ENCODE measurements at places on chromosomes 7 and 10.

DNA sequence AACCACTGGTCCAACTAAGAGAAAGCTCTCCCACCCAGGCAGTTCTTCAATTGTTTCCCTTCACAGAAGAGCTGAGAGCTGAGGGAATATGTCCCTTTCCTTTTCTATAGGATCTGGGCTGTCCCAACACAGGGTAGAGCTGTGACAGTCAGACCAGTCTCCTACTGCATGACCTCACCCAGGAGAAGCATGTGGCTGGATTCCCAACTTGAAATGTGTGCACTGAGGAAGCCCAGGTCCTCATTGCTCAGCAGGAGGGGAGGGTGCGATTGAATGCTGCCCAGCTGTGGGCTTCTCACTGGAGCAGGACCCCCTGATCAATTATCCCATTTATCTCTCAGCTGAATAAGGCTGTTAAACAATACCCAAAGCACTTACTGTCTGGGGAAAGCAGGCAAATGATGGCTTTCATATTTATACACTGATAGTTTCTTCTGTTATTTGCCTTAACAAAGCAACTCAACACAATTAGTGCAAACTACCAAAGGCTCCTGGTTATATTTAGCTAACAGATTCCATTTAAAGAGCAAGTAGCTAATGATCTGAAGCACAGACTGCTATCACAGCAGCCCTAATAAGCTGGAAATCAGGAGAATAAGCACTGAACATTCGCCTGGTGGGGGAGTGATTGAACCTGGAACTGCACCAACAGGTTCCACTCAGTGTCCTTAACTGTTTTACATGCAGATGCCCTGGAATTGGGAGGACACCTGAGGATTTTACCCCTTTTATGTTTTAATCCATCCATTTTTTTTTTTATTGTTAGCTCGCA lies 508.8 kb downstream of the CCSER2 start:
- DNase-seq, result no peak

DNA sequence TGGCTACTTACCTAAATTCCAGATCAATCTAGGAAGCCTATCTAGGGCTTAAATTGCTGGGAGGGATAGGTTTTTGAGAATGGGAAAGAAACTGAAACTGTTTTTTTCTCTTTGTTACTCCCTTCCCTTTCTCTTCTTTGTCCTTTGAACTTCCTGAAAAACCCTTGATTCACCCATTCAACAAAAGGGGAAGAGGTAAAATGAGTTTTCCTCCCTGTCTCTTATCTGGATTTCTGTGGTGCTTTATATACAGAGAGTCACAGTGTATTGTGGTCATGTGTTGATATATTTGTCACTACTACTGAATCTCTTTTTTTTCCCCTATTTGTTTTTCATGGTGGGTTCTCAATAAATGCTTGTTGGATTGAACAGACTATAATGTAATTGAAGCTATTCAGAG lies 19.8 kb upstream of the NUP205 start:
- no peak for DNase-seq

DNA sequence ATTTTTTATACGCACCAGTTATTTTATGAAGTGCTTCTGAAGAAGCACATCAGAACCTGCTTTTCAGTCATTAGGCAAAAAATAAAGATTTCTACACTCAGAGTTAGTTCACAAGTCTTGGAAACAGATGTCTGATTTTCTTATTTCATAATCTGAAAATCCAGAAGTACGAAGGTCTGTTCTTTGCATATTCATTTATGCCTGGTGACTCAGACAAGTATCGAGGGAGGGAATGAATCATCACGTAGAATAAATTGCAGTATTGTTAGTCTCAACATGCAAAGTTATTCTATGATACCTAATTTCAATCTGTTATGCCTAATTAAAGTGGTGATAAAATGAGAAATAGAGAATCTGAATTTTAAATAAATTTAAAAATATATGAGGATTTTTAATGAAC lies 113.6 kb upstream of the SEM1 start:
- DNase-seq, result no peak

DNA sequence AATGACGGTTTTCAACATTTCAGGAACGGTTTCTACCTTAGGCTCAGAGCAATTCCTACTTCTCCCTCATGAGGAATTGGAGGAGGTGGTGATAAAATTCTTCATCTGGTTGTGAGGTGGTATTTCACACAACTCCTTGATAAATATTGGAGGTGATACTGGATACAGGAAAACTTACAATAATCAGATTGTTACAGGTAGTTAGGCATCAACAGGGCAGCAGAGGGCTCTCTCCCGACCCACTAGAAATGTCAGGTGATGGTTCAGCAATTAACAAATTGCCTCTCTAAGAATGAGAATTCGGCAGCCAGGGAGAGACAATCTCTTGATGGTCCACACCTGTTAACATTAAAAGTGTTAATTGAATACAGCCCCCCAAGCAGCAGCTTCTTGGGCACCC lies 22.6 kb downstream of the ZNF786 start:
- DNase-seq, result no peak

GRCh38 chr7:100589341-100589947 lies 3.3 kb downstream of the FBXO24 start:
- no peak for DNase-seq

- no peak for DNase-seq
Observed at GRCh38 chr7:108069646-108070045, 60.5 kb downstream of the LAMB4 start.

- DNase-seq, result no peak
Observed at GRCh38 chr7:121271916-121272315, 56.9 kb upstream of the WNT16 start.

- DNase-seq, result no peak
Observed at GRCh38 chr7:80686576-80686975, 48.1 kb downstream of the CD36 start.

- no peak for DNase-seq
Observed at GRCh38 chr10:7773845-7774801, 13.7 kb downstream of the KIN start.

- no peak for DNase-seq
Observed at GRCh38 chr10:97850446-97850845, 803 bp downstream of the GOLGA7B start.

GRCh38 chr10:348456-348855 lies 213.2 kb downstream of the ZMYND11 start:
- DNase-seq, result no peak

- no peak for DNase-seq
Observed at GRCh38 chr10:128380946-128381345, 254.7 kb upstream of the MKI67 start.

DNA sequence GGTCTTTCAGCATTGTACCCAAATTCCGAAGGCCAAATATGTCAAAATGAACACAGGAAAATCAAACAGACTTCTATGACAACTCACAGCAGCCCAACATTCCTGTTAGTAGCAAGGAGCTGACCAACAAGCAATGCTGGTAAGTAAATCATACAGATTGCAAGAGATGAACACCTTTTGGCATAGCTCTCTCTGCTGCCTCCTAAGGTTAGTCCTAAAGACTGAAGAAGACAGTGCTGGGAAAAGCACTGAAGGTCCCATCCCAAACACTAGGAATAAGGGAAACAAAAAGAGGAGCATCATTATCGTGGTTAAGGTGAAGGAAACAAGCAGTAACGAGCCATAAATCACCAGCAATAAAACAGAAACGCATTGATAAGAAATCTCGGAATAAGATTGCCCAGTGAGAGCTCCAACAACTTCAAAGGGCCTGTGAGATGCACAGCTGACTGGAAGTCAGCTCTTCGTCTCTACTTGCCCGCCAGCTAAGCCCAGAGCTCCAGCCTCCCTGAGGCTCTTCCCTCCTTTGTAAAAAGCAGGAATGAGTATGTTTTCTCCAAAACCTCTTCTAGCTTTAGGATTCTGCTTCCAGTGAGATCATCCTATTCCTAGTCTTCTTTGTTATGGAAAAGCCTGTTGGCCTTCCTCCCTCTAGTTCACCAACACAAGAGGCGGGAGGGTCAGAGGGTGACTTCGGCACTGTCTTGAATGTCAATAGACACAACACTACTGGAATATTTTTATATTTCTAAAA lies 15.3 kb downstream of the NUDT5 start:
- DNase-seq, result no peak

- no peak for DNase-seq
Observed at GRCh38 chr10:1610986-1611770, 126.1 kb downstream of the ADARB2 start.

- DNase-seq, result no peak
Observed at GRCh38 chr7:127900141-127900540, 131.1 kb downstream of the LRRC4 start.

- no peak for DNase-seq
Observed at GRCh38 chr10:86723009-86723408, 33.4 kb upstream of the BMPR1A start.

- no peak for DNase-seq
Observed at GRCh38 chr10:97774811-97775294, 3.1 kb upstream of the SFRP5 start.

- no peak for DNase-seq
Observed at GRCh38 chr10:90999512-91000172, 78.8 kb upstream of the ANKRD1 start.

DNA sequence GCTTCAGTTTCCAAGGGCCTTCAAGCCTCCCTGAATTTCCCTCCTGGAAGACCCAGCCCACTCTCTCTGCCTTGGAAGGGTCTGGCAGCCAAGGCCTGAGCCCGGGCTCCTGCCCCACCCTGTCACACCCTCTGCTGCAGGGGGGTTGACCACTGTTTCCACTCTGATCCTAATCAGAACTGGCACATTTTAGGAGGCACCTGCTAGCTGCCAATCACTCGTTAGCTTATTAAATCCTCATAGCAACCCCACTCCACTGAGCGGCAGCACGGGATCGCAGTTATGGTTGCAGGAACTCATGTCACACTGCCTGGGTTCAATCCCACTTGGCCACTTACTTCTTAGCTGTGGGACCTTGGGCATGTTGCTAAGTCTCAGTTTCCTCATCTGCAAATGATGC lies 12.9 kb downstream of the HSPB1 start:
- no peak for DNase-seq

DNA sequence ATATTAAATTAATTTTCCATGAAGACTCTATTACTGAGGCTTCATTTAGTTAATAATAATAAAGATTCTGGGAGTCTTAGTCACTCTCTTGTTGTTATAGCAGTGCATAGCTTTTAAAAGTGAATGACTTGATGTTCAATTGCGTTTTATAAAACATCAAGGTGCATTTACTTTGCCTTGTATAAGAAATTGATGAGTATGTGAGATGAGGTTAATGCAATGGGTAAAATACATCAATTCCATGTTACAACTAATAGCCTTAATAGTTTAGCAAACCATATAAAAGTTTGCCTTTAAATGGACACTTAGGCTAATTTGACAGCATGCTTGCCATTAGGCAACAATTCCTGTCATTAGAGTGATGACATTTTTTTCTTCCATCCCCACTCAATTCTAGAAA lies 173.6 kb upstream of the TEX47 start:
- DNase-seq, result no peak

DNA sequence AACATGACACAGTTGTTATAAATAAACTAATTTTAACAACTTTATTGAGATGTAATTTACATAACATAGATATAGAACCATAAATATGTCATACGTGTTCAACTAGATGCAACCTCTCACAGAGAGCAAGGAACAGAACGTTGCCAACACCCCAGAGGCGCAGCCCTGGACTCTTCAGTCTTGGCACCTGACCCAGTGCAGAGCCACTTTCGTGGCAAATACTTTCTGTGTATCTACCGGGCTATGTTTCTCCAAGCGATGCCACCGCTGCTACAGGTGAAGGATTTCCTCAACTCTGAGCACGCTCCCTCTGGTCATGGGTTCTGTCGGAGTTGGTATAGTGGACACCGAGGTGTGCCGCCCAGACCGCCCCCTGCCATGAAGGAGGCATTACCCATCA lies 57.4 kb downstream of the TEX36 start:
- DNase-seq, result no peak

- no peak for DNase-seq
Observed at GRCh38 chr10:109914966-109915365, 8.3 kb downstream of the XPNPEP1 start.

GRCh38 chr7:91565499-91566401 lies 301.5 kb downstream of the FZD1 start:
- no peak for DNase-seq

DNA sequence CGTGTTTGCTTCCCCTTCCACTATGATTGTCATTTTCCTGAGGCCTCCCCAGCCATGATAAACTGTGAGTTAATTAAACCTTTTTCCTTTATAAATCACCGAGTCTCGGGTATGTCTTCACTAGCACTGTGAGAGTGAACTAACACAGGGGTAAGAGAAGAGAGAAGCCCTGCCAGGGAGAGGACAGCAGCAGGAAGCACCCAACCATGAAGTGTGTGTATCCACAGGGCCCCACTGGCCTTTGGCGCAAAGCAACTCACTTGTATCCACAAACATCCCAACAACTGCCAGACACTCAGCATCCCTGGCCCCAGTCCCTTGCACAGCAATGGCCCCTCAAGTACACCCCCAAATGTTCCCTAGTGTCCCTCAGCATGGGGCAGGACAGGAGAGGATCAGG lies 115.1 kb downstream of the MAD1L1 start:
- DNase-seq, result no peak

DNA sequence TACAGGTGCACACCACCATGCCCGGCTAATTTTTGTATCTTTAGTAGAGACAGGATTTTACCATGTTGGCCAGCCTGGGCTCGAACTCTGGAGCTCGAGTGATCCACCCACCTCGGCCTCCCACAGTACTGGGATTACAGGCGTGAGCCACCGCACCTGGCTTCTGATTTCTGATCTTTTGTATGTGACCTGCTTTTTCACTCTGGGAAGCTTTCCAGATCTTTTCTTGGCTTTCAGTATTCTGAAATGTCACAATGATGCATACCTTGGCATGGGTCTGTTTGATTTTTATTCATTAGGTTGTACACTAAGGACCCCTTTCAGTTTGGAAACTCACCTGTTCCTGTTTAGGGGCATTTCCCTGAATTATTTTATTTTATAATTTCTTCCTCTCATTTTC lies 41.6 kb downstream of the PROSER2 start:
- DNase-seq, result no peak

DNA sequence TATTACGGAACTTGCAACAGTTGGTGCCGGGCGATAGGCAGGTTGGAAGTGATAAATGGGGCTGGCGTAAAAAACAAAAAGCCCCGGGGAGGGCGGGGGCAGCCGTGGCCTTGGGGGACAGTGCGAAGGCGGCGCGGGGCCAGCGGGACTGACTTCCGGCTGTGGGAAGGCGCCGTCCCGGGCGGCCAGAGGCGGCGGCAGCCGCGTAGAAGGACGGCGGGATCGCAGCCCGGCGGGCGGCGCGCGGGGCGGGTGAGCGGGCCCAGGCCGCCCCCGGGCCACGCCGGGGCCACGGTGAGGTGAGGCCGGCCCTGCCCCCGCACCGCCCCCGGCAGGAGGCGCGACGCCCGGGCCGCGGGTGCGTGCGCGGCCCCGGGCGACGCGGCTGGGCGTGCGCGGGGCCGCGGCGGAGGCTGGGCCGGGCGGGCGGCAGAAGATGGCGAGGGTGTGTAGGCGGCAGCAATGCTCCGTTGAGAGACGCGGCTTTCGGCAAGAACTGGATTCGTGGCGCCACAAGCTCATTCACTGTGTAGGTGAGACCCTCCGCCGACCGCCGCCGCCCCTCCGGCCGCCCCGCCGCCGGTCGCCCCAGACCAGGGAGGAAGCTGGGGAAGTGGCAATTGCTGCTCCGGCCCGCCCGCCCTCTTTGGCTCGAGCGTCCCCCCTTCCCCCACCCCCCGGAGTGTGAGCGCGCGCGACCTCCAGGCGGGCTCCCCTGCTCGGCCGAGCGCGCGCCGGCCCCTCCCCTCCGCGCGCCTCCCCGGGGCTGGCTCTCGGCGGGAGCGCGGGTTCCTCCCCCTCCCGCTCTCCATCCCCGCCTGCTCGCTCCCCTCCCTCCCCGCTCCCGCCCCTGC lies at the start of gene LCOR:
Gene LCOR, plus strand, starts transcription at position 432 of the 854 bp plus-strand sequence. CDS start 116,760 bp downstream, outside the sequence.
- peak; percentile 52 for DNase-seq

Data from stimulated activated CD8-positive, alpha-beta memory T cell treated with anti-CD3 and anti-CD28 coated beads, Interleukin-4, amount 100 ng/mL, for 1 hour (primary cell).